PC-9 (cell line): ENCODE measurements at places on chromosomes 7 and 10.

- DNase-seq, result no peak
Observed at GRCh38 chr7:50359258-50359994, 54.9 kb downstream of the IKZF1 start.

DNA sequence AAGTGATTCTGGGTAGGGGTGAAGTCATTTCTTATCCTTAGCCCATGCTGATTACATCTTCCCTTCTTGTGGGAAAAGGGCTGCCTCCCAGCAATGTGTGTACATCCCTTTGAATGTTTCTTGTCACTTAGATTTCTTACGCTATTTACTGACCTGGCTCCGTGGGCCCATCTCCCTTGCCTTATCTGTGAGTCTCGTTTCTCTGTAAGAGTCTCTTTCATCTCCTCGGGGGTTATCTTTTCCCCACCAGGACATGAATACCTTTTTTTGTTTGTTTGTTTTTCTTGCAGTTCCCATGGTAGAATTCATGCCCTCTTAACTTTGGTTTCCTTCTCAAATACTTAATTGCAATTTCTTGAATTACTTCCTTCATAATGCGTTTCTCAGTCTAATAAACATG is 107.7 kb downstream of the BAMBI start:
- no peak for DNase-seq

DNA sequence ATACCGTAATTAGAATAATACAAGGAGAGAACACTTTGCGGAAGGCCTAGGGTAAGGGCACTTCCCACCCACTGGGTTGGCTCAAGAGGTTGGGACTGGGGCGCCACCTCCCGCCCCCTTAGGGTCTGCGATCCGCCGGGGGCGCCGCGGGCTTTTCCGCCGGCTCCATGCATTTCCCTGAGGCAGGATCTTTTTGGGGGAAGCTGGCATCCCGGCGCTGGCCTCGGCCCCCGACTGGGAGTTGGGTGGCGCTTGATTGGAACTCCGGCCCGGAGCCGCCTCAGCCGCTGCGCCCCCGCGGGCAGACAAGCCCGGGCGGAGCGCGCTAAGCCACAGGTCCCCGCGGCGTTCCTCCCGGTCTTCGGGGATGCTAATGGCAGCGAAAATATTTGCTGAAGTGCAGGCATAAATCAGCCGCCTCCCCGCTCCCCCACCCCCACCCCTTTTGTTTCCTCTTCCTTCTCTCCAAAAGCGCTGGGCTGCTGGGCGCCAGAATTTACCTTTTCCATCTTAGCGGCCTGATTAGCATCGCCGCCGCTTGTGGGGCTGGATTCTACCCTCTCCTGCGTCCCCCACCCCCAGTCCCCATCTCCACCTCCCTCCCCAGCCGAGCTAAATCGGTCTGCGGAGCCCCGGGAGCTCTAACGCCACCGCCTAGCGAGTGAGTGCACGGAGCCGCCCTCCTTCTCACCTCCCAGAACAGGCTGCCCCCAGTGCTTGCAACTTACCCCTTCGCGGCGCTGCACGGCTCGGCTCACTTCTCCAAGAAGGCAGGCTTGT is 5.1 kb downstream of the UNC5B start:
- DNase-seq, result peak; percentile 43

- no peak for DNase-seq
Observed at GRCh38 chr10:4046712-4047354, 261.8 kb upstream of the KLF6 start.

GRCh38 chr10:114694062-114694461 is 36.0 kb upstream of the ABLIM1 start:
- no peak for DNase-seq

GRCh38 chr7:50943482-50943881 is 160.8 kb upstream of the GRB10 start:
- no peak for DNase-seq

- DNase-seq, result no peak
Observed at GRCh38 chr10:86100581-86101061, 266.0 kb downstream of the GRID1 start.

DNA sequence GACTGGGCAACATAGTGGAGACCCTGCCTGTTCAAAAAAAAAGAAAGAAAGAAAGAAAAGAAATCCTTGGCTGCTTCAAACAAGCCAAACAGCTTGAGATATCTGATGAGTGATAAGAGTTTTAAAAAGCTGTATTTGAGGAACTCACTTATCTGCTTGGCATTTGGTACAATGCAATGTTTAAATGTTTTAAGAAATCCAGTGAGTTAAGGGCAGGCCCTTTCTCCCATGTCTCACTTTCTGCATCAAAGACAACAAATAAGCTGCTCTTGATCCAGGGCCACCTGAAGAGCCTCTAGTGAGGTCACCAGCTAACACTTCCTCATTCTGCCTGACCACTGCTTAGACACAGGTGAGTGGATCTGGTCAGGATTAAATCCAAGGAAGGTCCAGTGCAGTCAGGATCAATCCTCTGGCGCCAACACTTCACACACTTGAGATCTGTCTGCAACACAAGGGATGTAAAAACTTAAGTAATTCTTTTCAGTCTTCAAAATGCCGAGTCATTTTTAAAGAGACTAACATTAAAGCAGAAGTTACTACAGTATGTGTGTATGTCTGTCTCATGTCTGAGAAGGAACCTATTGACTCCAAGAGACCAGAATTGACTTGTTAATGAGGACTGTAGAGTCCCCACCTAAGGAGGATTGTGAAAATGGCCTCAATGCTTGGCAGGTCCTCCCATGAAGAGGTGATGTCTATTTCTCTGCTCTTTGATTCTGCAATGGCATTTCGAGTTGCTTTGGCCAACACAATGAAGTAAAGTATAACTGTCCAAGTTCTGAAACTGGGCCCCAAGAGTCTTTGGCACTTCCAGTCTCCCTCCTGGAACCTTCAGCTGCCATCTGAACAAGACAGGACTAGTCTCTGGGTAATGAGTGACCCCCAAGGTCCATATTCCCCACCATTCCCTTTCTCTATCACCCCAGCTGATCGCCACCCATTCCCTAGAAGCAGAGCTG is 43.1 kb downstream of the CREB3L2 start:
- peak; percentile 94 for DNase-seq

- no peak for DNase-seq
Observed at GRCh38 chr10:109727436-109727835, 195.9 kb downstream of the XPNPEP1 start.

GRCh38 chr7:1056785-1057410 is 12.6 kb downstream of the GPR146 start:
- DNase-seq, result no peak

- peak; percentile 37 for DNase-seq
Observed at GRCh38 chr7:43693687-43694398, 35.5 kb downstream of the COA1 start.

- no peak for DNase-seq
Observed at GRCh38 chr7:32042900-32043299, 27.3 kb downstream of the PDE1C start.

GRCh38 chr10:30189238-30189580 is 129.8 kb upstream of the JCAD start:
- no peak for DNase-seq

DNA sequence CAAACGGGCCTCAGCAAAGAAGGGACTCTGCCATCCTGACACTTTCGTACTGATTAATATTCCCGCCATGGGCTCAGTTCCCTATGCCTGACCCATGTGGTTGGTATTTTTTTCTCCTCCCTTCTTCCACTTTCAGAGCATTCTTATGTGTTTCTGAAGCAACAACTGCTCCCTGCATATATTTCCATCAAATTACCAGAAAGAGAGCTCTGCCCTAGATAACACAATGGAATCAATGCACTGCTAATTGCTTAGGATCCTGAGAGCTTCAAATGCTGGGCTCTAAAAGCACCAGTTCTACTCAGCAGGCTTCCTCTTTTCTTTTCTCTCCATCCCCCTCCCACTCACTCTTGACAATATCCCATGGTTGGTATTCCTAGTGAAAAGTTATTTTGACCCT is 5.3 kb downstream of the TECTB start:
- no peak for DNase-seq

DNA sequence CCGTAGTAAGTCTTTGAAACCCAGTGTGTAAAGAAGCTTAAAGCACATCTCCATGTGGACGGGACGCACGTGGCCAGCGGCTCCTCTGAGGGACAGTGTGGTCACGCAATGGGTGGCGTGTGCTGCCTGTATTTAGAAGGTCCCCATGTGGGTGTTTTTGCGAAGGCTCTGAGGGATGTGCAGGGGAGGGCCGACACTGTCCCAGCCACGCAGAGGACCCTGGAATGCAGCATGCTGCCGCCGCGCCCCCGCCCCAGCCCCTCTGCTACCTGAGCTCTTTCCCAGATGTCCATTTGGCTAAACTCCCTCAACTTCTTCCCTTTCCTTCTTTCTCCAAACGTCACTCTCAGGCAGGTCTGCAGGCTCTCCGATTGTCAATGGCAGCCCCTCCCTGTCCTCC is 8.8 kb downstream of the PFKP start:
- DNase-seq, result no peak

DNA sequence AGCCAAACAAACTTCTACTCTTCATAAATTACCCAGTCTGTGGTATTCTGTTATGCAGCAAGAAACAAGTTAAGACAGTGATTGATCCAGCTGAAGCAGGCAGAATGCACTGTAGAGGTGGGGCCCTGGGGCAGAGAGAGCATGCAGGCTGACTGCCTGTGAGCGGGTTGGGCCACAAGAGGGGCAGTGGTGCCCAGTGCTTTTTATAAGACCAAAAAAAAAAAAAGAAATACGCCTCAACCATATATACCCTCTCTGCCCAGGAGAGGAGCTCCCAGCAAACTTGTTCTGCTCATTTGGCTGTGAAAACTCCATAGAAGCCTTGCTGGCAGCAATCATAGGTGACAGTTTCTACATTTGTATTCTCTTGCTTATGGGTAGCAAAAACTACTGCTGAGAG is 104.7 kb downstream of the SORBS1 start:
- DNase-seq, result no peak

- no peak for DNase-seq
Observed at GRCh38 chr10:35416619-35417312, 80.5 kb downstream of the CCNY start.

DNA sequence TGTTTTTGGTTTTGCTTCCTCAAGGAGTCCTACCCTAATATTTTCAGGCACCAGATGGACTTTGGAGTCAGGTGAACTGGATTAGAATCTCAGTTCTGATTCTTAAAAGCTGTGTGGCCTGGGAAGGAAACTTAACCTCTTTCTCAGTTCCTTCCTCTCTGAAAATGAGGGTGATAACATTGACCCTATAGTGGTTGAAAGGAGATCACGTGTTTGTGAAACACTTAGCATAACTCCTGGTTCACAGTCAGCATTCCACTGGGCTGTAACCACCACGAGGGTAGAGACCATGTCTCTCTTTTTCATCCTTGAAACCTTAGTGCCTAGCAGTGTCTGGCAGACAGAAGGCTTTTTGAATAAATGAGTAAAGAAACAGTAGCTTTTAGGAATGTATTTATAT is 16.7 kb downstream of the LSMEM1 start:
- DNase-seq, result no peak

DNA sequence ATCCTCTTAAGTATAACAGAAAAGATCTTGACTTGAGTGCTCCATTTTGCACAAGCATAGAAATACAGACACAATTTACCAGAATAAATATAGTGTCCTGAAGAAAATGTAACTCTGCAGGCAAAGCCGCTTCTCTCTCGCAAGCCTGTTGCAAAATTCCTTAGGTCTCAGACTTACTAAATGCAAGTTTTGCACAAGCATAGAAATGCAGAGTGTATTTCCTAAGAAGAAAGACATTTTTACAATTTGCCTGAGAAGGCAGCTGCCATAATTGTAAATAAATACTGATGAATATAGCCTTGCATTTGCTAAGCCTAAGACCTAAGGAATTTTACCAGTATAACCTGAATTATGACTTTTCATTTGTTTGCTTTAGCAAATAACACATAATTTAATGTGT is 67.1 kb downstream of the AGMO start:
- no peak for DNase-seq

GRCh38 chr7:139857791-139858190 is 28.7 kb downstream of the TBXAS1 start:
- DNase-seq, result no peak

DNA sequence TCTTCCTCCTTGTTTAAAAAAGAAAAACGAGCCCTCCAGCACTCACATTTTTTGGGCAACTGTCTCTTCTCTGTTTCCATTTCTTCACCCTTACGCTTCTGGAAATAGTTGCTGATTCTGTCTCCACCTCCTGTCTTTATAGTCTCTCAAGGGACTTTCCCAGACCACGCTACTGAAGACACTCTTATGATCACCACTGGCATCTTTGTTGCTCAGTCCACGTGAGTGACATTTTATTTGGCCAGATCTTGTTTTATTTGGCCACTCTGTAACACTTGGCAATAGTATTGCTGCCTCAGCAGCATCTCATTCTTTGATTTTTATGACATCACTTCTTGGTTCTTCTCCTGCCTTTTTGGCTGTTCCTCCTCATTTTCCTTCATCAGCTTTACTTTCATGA is 21.6 kb upstream of the NME8 start:
- no peak for DNase-seq

GRCh38 chr10:60525716-60526585 is 136.3 kb upstream of the ANK3 start:
- no peak for DNase-seq

DNA sequence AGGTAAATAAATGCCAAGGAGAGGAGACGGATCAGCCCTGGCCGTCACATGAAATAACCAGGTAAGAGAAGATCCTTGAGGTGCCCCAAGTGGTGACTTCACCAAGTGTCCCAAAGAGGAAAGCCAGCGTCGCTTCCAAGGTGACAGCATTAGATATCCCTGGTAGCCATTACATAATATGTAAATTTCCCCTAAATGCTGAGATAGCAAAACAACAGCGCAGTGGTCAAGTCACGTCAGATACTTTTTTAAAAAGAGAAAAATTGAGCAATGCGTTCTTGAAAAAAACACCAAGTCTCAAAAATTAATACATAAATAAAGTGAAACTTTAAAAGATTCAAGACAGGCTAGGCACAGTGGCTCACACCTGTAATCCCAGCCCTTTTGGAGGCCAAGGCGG is 100.2 kb downstream of the HTR5A start:
- no peak for DNase-seq

DNA sequence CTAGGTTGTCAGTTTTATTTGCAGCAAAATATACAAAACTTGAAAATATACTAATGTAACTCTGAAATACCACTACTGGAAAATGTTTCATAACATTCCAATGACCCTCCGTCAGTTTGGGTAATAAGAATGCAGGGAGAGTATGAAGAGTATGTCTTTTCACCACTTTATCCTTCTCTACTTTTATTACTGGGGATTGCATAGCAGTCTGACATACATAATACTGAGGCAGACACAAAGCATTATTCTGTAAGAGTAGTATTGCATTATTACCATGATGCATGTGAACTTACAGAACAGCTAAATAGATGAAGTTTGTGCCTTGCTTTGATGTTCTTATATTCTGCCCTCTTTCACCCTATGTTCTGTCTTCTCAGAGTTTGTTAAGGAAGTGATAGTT is 151.8 kb upstream of the TPK1 start:
- DNase-seq, result no peak

GRCh38 chr10:8192301-8192700 is 137.8 kb downstream of the GATA3 start:
- no peak for DNase-seq

DNA sequence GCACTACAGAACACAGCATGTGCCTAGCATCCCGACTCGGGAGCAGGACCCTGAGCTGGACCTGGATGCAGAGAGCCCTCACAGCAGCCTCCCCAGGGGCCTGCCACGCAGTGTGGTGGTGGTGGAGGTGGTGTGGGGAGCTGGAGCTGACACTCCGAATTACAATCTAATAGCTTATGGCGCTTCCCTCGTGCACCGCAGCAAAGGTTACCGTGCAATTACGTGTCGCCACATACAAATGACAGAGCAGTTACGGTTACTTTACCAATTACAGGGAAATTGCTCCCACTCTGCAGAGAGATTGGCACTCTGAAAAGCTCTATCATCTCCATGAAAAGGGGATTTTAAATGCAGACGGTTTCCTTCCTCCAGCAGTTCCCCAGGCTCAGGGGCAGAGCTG is 81.8 kb downstream of the PLXNA4 start:
- DNase-seq, result no peak
